ENCODE measurements at places on chromosomes 5 and 9.

DNA sequence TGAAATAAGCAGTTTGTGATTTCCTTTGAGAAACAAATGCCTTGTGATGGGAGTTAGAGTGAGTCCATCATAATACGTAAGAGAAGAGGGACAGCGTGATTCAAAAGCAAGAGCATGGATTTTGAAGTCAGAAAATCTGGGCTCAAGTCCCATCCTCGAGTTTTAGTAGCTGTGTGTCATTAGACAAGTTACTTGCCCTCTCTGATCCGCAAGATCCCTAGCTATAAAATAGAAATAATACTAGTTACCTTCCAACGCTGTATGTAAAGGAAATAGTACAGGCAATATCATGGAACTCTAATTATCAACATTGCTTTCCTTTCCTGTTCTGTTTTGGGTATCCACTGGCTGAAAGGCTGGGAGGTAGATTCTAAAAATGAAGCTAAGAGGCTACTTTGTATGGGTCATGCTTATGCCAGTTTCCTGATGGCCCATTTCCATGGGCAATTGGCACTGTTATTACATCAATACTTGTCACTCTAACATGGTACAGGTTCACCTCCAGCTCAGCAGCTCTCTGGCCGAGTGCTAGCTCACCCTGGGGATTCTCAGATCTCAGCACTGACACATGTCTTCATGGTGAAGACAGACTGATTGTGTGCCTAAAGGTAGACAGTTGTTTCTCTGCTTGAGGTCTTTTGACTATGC lies 241.7 kb upstream of the KLF4 start:
- DNase-seq = no peak
- H3K27me3 ChIP-seq = no peaks in the 10 kb centered on the region

DNA sequence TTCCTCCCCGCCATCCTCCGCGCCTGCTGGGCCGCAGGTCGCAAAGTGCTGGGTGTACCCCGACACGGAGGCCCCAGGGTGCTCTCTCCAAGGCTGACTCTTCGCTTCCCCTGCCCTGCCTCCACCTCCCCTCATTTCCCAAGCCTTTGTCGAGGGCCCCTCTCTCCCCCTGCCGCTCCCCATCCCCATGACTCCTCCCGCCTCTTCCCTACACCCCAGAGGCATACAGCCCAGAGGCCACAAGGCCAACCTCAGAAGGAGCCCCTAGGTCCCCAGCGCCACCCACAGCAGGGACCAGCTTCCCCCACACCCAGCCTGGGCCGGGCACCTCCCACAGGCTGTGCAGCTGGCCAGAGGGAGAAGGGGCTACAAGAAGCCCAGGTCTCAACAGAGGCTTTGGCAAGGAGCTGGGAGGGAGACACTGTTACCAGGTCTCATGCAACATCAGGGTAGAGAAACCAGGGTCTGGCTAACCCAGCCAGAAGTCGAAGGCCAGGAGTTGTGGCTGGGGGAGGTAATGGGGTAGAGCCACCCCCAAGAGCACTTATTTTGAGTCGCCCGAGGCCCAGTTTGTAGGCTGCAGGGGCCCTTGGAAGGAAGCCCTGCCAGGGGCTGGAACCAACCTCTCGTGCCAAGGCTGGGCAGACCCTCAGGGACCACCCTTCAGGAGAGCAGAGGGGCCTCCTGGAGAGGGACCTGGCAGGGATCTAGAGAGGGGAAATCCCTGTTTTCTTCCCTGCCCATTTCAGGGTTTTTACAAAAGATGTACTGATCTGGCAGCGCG lies 24.5 kb upstream of the SARDH start:
- no peak overlapping the region for H3K27ac ChIP-seq
- H3K27me3 ChIP-seq = no peaks in the 10 kb centered on the region
- DNase-seq = no peak
- no peaks in the 10 kb centered on the region for H3K4me1 ChIP-seq

GRCh38 chr9:136049491-136050265 lies 45.4 kb downstream of the NACC2 start:
- DNase-seq = no peak
- H3K36me3 ChIP-seq = peaks cover 2% of the 10 kb centered on the region
- H3K27me3 ChIP-seq = no peaks in the 10 kb centered on the region
- no peak overlapping the region for H3K27ac ChIP-seq
- peaks cover 7% of the 10 kb centered on the region for H3K4me1 ChIP-seq
- H3K4me3 ChIP-seq = no peak overlapping the region

GRCh38 chr9:10946676-10947410 lies 334.0 kb upstream of the PTPRD start:
- no peaks in the 10 kb centered on the region for H3K4me1 ChIP-seq
- H3K27ac ChIP-seq = no peak overlapping the region
- no peak for DNase-seq
- H3K4me3 ChIP-seq = no peak overlapping the region
- no peaks in the 10 kb centered on the region for H3K36me3 ChIP-seq
- no peaks in the 10 kb centered on the region for H3K27me3 ChIP-seq

DNA sequence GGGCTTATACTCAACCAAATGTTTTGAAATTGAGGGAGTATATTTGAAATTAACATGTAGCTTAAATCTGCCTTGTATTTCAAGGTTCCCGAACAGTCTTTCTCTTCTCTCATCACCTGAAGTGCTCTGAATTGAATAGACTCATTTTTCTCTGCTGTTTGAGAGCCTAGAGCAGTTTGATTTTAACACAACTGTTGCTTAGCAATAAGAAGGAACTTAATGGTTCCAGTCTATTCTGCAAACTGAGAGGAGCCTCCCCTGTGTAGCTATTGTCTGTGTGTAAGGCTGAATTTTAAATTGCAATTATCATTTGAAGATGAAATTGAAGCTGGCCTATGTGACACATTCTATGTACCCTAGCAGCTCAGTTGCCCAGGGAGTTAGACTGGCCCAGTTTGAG lies 87.1 kb upstream of the CKMT2 start:
- H3K4me3 ChIP-seq = no peak overlapping the region
- H3K27ac ChIP-seq = no peak overlapping the region
- no peak for DNase-seq
- H3K36me3 ChIP-seq = peaks cover 11% of the 10 kb centered on the region
- no peaks in the 10 kb centered on the region for H3K27me3 ChIP-seq

DNA sequence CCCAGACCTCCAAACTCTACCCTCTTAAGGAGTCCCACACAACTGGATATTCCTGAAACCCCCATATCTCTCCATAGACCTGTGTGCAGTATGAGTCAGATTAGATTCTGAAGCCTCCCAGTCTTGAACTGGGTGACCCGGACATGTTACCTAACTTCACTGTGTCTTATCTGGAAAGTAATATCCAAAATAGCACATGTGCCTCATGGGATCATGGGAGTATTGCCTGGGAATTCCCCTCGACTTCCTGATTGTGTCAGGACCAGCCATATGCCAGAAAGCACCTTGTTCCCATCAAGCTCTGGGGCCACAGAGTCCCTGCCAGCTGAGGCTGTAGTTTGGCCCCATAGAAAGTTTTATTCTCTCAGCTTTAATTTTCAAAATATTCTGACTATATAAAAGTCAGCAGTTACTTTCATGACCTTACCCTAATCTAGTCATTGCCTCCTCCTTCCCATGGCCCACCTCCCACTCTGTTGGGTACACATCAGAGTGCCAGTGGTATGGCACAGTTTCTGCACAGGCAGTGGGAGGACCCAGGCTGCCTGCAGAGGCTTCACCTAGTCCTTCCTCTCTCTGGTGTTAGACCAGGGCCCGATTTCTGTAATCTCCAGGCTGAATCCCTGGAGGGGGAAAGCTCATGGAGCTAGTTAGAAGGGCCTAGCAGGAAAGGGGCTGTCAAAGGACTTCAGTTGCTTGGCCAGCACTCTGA lies 19.5 kb upstream of the B4GALT1 start:
- no peak overlapping the region for H3K4me3 ChIP-seq
- H3K27me3 ChIP-seq = peaks cover 8% of the 10 kb centered on the region

- H3K4me3 ChIP-seq = no peak overlapping the region
- H3K4me1 ChIP-seq = peaks cover 11% of the 10 kb centered on the region
- H3K27me3 ChIP-seq = no peaks in the 10 kb centered on the region
- no peaks in the 10 kb centered on the region for H3K36me3 ChIP-seq
These were observed 172.6 kb upstream of the PTGER4 start for GRCh38 chr5:40507095-40507494.

GRCh38 chr9:119175581-119175980 lies 193.7 kb downstream of the BRINP1 start:
- H3K4me1 ChIP-seq = no peaks in the 10 kb centered on the region
- no peaks in the 10 kb centered on the region for H3K36me3 ChIP-seq
- H3K4me3 ChIP-seq = no peak overlapping the region
- no peak for DNase-seq
- H3K27ac ChIP-seq = no peak overlapping the region

GRCh38 chr9:93303258-93303771 lies 119.4 kb downstream of the WNK2 start:
- no peak overlapping the region for H3K27ac ChIP-seq
- H3K27me3 ChIP-seq = no peaks in the 10 kb centered on the region
- peak; percentile 1 for DNase-seq
- H3K36me3 ChIP-seq = no peaks in the 10 kb centered on the region
- H3K4me3 ChIP-seq = no peak overlapping the region
